Activated CD4-positive, CD25-positive, alpha-beta regulatory T cell treated with anti-CD3 and anti-CD28 coated beads, Interleukin-2, amount 50 U/mL, for 24 hours (primary cell): ENCODE measurements at places on chromosomes 13 and 19.

DNA sequence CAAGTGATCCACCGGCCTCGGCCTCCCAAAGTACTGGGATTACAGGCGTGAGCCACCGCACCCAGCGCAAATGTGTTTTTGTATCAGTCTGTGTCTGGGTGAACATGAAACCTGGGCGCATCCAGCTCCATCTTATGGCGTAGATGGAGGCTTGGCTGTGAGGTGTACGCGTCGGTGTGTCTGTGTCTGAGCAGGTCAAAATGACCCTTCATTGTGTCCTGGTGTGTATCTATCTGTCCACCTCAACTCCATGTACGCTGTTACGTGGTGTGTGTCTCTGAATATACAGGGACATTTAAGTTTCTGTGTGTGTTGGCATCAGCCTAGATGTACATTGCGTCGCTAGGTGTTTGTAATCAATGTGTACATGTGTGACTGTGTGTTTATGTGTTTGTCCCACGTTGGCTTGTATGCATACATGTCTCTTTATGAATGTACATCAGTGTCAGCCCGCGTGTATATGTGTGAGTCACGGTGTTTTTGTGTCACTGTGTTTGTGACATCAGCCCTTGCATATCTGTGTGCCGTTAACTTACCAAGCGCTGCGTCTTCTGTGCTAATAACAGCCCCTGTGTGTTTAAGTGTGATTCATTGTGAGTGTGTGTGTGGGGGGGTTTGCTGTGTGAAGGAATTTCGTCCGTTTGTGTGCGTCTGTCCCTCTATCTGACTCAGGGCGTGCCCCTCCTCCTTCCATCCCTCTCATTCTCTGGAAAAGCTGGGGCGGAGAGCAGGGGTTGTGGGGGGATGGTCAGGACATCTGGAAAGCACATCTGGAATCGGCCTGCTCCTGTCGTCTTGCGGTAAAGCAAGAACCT is 6.4 kb downstream of the AXL start:
- peak; percentile 96 for ATAC-seq

DNA sequence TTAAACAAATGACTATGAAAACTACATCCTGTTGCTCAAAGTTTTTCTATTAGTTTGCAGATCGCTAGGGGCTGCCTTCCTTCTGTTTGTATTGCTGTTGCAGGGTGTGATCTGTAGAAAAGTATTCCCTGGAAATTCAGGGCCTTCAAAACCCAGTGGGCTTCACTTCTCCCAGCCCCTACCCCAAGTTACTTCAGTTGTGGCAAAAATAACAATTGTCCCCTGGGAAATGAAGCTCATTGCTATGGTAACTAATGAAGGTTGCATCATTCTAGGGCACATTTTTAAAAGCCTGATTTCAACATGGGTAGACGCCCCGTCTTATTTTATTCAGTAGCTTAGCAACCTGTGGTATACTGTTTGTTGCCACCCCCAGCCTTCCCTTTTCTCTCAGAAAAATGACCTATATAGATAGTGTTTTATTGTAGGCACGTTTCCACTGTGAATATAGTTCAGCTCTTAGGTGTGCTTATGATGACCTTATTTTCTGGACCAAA is 60.9 kb downstream of the WDFY2 start:
- peak; percentile 57 for ATAC-seq

GRCh38 chr19:35241417-35241816 is 7.4 kb upstream of the LSR start:
- ATAC-seq, result no peak

- ATAC-seq, result peak; percentile 72
These were observed 475.6 kb downstream of the COG6 start for GRCh38 chr13:40130871-40131636.

DNA sequence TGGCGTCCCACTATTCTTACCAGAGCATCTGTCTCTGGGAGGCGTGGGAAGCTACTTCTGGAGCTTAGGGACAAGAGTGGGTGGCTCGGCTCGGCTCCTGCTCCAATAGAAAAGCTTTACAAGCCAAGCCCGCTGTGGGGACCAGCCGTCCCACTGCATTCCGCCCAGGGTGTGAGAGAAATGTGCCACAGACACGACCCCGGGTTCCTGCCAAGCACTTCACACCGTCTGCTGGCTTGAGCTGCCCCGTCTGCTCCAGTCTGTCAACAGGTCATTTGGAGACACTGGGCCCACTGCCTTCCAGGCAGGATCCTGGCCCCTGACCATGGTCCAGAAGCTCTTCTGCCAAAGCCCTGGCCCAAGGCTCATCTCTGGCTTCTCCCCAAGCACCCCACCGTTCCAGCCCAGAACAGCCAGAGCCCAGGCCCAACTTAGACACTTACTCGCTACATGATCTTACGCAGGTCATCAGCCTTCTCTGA is 6.5 kb upstream of the FKRP start:
- ATAC-seq, result no peak

- no peak for ATAC-seq
These were observed 23.4 kb downstream of the RASL11A start for GRCh38 chr13:27293873-27294515.

GRCh38 chr13:28056426-28056825 is 44.0 kb downstream of the FLT3 start:
- no peak for ATAC-seq

- no peak for ATAC-seq
These were observed 666.7 kb upstream of the MIR17HG start for GRCh38 chr13:90680826-90681225.

GRCh38 chr13:112179995-112180394 is 113.0 kb downstream of the SOX1 start:
- no peak for ATAC-seq

DNA sequence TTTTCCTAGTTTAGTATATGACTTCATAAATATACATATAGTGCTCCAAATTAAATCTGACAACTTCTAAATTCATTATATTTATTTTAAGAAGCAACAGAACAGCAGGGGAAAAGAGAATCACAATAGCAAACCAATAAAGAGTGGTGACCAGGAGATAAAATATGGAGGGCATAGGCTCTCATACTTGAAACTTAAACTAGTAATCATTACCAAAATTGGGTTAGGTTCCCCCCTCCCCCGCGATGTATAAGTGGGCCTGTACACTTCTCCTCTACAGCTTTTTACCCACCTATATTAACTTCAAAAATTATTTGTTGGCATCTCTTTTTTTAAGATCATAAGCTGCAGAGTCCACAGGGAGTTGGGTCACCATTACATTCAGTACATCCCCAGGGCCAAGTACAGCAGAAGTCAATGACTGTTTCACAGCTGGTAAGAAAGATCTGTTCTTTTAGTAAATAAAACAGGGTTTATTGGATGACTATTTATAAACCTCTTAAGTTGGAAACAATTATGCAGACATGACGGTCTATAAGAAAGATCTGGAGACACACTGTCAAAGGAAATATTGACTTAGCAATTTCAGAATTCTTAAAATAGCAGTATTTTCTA is 29.4 kb downstream of the KLF12 start:
- peak; percentile 66 for ATAC-seq

- ATAC-seq, result no peak
These were observed 4.2 kb downstream of the ATP8B3 start for GRCh38 chr19:1807695-1808394.

GRCh38 chr13:26202365-26202972 is 19.6 kb downstream of the RNF6 start:
- no peak for ATAC-seq

- no peak for ATAC-seq
These were observed 446.4 kb downstream of the DCT start for GRCh38 chr13:94033098-94033497.

- ATAC-seq, result no peak
These were observed 819.8 kb downstream of the PCDH9 start for GRCh38 chr13:66410314-66410713.

DNA sequence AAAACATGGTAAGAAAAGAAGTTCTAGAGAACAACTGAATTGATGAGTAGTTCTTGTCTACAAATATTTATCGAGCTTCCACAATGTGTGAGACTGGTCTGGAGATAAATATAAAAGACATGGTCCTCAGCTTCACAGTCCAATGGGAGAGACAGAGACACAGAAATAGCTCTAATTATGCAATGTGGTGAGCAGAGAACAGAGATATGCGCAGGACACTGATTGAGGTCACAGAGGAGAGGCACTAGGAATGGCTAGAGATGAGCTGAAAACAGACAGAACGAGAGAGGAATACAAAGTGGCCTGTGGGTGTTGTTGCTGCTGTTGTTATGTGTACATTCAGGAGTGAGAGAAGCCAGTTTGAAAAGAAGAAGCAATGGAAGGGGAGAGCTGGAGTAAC is 53.2 kb downstream of the GPALPP1 start:
- no peak for ATAC-seq

GRCh38 chr19:13788991-13789390 is 6.3 kb upstream of the ZSWIM4 start:
- no peak for ATAC-seq

DNA sequence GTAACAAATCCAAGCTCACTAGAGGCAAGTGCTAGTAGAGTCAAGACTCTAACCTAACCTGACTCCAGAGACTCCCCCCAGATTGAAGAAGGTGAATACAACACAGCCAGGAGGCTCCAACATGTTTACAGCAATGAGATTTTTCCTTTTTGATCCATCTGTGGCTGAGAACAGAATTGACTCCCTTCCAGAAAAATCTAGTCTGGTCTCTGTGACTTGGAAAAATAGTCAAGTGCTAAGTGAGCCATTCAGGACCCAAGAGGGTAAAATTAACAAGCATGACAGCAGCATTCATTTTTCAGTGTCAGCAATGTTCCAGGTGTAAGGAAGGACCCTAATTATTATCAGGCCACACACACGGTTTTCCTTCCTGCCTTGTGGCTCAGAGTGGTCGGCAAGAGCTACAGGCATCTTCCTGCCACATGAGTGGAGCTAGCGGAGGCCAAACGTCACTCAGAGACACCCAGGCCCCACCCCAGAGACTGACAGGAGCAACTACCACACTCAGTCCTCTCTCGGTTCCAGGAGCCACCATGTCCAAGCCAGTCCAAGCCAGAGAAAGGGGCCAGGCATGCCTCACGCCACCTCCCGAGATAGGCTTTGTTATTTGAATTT is 395.1 kb downstream of the FOXO1 start:
- ATAC-seq, result no peak

DNA sequence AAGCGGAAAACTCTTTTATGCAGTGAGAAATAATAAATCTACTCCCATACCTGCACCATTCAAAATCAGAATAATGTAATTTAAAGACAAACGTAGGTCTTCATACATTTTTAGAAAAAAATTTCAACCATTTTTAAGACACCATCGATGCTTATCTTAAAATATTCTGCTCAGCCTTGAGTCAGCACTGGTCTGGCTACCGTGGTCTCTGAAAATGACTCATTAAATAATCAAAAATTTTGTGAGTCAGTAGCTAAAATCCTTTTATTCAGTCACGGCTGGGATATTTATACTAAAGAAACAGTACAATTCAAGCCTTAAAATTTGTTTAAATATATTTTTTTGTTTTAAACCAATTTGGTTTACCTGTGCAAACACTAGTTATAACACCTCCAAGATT is 2862.8 kb upstream of the PCDH20 start:
- ATAC-seq, result no peak

GRCh38 chr19:48085904-48086864 is 24.4 kb downstream of the PLA2G4C start:
- ATAC-seq, result no peak
